ENCODE measurements at places on chromosomes 11 and 22.

DNA sequence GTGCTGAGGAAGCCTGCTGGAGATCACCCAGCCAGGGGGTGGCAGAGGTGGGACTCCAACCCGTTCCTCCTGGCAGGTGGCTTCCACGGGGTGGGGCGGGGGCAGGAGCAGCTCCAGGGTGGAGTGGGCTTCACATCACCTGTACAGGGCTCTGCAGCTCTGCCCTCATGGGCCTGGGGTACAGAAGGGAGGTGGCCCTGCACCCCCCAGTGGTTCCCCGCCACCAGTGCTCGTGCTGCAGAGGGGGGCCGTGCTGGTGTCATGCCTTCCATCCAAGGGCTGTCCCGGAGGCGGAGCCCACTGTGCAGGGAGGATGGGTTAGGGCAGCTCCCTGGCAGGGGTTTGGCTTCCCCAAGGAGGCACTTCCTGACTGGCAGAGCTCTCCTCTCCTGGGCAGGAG lies 76.4 kb upstream of the SHISAL1 start:
- DNase-seq, result no peak

DNA sequence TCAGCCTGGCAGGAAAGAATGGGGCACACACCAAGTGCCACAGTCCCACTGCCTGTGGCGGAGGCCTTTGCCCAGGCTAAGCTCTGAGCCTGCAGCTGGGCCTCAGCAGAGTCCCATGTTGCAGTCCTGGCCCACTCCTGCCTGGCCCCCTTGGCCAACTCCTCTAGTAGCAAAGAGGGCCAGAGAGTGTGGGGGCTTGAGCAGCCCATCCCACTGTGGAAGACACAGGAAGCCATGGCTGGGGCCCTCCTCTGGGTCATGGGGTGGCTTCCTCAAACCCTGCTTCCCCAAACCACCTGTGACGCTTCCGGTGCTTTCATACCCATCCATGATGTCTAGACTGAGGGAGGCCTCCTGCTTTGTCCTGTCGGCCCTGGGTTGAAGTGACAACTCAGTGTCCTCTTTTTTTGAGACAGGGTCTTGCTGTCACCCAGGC lies 5.8 kb downstream of the RPS19BP1 start:
- no peak for DNase-seq

- no peak for DNase-seq
These were observed 2.1 kb downstream of the ZP1 start for GRCh38 chr11:60869451-60869825.

DNA sequence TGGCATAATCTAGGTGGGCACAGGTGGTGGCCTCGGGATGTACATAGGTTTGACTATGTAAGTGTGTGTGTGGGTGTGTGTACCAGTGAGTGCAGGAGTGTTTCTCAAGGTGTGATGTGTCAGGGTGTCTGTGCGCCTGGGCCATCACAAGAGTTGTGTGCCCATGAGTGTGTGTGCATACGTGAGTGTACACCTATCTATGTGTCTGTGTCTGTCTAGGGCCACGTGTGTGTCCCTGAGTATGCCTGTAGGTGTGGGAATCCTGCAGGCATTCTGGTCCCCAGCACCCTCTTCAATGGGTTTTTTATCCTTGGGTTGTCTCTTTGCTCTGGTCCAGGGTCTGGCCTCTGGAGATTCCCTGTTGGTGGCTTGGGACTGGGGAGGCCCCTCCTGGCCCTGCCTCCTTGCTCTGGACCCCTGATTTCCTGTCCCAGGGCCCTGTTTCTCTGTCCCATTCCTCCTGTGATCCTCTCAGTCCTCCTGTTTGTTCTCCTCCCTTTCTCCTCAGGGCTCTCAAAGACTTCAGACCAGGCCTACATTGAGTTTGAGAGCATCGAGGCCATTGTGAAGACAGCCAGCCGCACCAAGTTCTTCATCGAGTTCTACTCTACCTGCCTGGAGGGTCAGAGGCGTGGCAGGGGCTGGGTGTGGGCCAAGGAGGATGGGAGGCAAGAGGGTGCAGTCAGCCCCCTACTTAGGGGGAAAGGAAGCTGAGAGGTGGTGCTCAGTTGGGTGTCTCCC lies 9.4 kb downstream of the INPPL1 start:
- DNase-seq, result no peak

DNA sequence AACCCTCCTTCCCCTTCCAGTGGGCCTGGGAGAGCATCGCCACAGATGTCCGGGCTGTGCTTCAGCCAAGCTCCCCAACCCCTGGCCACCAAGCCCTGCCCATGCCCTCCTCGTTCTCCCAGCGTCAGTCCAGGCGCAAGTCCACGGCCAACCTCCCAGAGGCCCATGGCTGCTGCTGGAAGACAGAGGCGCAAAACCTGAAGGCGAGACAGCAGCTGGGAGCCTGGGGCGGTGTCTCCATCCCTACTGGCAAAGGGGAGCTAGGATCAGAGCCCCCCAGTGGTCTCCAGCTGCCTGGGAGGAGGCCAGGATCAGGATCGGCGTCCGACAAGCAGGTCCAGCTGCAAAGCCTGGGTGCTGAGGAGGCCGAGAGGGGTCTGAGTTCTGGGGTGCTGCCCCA lies 1.9 kb downstream of the TSGA10IP start:
- no peak for DNase-seq

DNA sequence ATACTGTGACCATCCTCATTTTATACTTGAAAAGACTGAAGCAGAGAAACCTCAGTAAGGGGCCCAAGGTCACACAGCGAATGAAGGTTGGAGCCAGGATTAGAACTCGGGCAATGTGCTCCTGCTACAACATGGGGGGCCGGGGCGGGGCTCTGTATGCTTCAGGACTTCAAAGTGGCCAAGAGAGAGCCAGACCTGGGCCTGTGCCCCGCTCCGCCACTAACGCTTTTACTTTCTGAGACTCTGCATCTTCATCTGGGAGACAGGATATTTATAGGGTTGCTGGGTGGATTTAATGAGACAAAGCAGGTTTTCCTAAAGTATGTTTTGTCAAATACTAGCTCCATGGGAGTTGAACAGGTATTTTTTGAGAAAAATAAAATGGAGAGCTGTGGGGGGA lies 33.9 kb upstream of the LYVE1 start:
- DNase-seq, result no peak

DNA sequence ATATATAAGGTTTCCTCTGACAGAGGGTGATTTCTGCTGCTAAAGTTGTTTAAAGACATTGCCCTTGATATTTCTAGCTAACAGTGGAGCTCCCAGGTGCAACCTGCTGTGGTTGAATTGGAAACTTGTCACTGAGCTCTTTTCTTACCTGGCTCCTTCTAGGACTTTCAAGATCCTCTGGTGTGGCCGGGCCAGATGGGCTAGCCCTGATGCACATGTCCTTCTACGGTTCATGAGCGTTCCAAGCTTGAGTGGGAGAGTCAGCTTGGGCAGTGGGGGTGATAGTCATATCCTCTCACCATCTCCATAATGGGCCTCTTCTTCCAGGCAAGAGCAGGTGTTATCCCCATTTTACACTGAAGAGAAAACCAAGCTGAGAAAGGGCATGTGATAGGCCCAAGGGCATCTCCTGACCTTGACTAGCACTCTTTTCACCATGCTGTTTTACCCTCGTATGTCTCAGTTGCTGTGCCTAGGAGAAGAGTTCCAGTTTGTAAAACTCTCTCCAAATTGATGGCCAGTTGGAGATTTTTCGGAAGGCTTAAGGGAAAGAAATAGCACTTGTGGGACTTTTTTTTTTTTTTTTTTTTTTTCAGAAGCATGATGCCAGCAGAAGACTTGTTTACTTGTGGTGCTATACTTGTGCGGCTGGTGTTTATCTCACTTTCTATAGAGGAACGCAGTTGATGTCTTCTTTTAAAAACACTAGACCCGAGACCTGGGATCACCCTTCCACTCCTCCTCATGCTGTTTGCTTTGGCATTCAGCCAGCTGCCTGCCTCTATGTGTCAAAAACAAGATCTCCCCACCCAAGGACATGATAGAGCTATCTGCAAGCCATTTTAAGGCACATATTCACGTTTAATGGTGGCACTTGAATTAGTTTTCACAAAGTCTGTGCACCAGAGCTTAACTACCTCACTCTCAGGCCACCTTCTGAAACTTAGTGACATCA lies 32.6 kb downstream of the TEAD1 start:
- DNase-seq, result no peak

DNA sequence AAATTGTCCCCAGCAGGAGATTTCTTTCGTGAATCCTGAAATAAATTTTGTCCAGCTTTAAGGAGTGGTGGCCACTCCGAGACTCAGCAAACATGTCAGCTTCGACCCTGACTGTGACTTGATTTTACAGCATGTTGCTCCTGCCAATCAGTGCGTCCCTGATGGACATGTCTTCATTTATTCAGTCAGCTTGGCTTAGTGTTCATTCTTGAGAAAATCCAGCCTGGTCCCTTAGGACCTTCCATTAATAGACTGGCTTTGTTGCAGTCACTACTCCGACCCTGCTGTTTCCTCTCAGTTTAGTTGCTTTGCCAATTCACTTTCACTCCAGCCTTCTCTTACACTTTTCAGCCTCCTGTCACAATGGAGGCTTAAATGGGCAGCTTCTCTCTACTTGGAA lies 30.5 kb downstream of the TMPRSS5 start:
- DNase-seq, result no peak

Data from activated CD8-positive, alpha-beta memory T cell treated with anti-CD3 and anti-CD28 coated beads for 1 hour (primary cell).